Esophagus squamous epithelium (tissue), 5 donors: ENCODE measurements at places on chromosomes 4 and X.

DNA sequence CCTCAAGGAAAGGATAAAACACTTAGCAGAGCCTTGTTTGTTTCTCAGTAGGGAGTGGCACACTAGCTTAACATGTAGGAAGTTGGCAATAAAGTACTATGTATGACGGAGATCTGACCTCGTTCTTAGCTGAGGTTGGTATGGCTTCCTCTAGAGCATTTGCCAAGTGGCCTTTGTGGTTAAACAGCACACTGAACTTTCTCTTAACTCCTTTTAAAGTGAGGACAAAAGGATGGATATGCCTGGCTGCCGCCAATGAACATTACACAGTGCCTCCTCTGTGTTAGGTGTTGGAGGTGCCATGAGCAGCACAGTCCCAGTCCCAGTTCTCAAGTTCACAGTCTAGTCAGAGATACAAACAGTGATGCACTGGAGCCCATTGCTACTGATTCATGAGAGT, 54.4 kb downstream of the VGLL1 start:
- no peak for DNase-seq

- no peak for DNase-seq
Observed at GRCh38 chrX:99705701-99706100, 704.4 kb downstream of the PCDH19 start.

DNA sequence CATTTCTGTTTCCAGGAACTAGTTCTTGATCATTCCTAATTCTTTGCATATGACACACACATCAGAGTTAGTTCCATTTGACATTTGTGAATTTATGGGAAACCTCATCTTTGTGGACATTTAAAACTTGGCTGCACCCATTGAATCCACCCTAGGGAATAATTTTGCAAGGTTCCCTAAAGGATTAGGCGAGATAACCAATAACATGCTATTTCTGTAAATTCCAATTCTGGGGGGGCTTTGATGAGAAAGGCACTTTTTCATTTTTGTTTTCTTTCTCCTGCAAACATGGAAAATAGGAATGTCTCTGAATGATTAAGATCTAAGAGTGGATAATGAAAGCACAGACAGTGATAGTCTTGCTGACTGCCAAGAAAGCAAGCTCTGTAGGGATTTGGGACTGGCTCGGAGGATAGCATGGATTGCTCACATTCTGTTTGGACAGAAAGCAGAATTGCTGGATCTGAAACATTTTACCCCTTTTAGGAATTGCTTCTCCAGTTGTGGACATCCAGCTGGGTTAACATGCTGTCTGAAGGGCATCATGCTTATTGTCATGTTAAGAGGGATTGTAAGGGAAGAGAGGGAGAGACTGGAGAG, 145.1 kb downstream of the NHS start:
- DNase-seq: no peak

DNA sequence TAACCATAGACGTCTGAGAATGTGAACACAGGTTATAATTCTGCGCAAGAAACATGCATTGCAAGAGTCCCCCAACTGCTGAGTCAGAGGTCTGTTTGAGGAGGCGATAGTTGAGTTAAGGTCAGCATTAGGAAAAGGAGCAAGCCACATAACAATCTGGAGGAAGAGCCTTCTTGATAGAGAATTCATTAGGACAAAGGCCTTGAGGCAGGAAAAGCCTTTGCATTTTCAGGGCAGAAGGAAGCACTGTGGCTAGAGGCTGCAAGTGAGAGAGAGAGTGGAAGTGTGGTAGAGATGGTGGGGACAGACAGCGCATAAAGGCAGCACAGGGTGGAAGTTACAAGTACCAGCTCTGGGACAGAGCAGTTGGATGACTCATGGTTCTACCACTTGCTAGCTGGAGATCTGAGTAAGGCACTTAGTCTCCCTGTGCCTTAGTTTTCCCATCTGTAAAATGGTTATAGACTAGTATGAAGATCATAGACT, 125.8 kb upstream of the LNX1 start:
- no peak for DNase-seq
